ENCODE measurements at places on chromosomes 13 and 19.

- no peak for DNase-seq
These were observed 39.5 kb downstream of the PCCA start for GRCh38 chr13:100128373-100128772.

DNA sequence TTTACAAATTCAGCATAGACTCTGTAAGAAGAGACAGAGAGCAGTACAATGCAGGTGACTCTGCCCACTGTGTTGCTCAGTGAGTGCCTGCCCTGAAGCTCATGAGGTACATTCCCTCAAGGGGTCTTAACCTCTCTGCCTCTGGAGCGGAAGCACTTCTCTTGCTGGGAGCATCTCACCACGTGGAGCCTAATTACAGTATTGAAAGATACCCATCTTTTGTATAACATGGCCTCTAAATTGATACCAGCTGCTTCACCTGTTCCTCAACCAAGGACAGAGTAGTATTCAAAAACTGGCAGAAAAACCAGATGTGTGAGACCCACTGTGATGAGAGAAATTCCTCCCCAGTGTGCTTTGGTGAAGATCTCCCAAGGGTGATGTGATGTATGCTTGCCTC, 77.1 kb downstream of the SACS start:
- no peak for DNase-seq

DNA sequence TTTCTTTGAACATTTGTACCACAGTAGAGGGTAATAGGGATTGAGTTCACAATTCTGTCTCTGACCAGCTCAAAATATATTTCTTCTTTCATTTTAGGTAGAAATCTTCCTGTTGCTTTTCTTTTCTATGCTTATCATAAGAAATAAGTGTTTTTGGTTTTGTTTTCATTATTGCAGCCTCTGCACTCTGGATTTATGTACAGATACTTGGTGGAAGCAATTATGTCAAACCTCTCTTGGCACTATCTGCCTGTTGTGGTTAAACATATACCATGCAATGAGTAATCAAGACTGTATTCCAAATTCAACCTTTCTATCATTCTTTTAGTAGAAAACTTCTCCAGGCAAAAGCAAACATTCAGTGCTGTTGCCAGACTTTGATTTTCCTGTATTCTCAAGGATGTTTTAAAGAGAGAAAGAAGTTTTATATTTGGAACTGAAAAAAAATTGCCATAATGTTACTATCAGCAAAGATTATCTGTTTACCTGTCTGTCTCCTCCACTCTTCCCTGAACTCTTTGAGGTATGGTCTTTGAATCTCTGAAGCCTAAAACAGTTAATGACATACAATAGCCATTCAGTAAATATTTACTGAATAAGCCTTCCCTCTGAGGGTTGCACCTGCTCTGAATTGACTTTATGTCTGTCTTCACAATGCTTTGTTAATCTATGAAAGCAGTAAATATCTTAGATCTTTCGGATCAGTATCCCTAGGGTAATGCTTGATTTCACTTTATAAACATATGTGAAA, 612.5 kb upstream of the PRR20A start:
- peak; percentile 86 for DNase-seq

DNA sequence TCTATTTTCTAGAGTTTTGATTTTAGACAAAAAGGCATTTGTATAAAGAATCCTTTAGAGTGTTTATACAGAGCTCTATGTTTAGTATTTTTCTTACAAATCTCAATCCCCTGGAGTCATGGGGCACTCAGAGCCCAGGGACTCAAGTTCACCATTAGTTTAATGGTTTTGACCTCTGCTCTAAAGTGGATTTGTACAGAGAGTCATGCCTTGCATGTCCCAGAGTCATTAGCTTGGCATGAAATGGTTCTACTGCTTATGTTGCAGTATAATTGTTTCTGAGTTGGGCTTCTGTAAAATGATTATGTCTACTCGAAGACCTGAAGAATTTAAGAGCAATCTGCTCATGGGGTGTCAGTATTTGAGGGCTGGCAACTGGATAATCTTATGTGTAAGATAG, 406.2 kb downstream of the DLEU7 start:
- DNase-seq: no peak

DNA sequence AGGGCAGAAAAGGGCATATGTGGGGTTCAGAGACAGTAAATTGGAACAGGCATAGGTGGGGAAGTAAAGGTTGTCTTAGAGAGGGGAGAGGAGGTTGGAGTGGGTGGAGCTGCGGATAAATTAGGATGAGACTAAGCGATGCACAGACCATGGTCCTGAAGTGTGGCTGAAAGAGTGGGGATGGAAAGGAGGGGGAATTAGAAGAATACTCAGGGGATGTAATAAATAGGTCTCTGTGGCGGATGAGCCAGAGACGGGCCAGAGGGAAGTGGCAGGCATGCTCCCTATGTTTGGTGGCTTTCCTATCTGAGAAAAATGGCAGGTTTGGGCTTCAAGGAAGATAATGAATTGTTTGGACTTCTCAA, 123.4 kb downstream of the OLFM4 start:
- DNase-seq: no peak

DNA sequence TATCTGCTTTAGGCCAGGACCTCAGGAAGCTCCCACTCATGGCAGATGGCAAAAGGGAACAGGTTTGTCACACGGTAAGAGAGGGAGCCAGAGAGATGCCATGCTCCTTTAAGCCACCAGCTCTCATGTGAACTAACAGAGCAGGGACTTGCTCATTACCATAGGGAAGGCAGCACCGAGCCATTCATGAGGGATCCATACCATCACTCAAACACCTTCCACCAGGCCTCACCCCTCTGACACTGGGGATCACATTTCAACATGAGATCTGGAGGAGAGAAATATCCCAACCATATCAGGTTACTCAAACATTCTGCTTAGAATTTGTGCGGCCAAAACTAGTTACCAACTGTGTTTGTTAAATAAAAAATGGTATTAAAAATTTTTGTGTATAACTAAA, 427.0 kb downstream of the UQCRFS1 start:
- DNase-seq: no peak

DNA sequence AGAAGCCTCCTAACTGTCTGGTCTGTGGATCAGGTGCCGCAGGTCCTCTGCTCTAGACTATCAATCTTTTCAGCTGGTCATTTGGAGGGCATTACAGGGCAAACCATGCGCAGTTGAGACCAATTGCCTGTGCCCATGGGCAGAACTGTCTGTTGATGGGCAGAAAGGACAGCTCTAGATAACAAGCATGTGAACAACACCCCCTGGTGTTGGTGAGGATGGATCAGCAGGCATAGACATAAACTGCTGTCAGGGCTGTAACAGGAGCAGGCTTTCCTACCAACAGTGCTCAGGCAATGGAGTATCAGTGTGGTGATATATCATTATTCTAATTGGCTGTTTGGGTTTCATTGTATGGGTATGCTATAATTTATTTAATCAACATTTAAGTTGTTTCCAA, 104.7 kb upstream of the KL start:
- peak; percentile 0 for DNase-seq

- no peak for DNase-seq
These were observed 569.1 kb downstream of the KCTD12 start for GRCh38 chr13:76316998-76317527.

DNA sequence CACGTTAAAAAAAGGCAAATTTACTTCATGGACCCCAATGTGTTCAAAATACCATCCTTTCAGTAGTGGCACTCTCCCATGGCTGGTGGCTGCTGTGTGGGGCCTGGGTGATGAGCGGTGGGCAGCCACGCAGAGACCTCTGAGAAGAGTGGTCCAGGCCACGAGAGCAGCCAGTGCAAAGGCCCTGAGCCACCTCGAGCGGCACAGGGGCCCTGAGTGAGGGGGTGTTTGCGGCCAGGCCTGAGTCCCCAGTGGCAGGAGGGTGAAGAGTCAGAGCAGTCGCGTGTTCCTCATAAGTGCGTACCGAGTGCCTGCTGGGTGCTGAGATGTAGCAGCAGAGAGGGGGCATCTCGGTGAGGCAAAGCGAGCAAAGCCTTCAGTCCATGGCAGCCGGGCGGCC, 7.0 kb downstream of the ZNF444 start:
- DNase-seq: no peak

DNA sequence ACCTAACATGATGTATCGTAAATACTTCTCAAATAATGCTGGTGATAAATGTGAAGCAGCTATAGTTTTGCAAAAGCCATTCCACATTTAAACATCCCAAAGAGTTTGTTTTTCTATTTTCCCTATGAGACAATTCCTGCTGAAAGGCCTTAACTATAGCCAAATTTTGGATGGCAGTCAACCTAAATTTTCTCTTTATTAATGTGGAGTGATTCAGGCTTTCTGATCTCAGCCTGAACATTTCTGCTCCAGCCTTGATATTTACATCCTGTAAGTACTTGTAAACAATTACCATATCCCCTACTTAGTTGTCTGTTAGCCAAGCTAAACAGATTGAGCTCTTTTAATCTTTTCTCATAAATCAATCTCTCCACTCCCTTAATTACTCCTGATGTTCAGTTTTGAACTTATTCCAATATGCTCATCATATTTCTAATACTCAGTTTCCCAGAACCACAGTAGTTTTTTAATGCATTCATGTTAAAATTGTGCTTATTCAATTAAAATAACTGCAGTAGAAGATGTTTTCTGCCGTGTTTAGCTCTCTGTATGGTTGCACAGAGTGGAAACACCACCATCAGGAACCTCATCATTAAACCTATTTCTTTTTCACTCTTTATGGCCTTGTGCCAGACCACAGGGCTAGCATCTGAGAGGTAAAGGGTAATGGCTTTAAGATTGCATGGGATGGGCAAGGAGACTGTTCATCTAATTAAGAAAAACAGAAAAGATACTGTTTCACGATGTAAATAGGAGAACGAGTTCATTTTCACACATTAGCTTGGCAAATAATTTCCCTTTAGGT, 1235.2 kb upstream of the SLC10A2 start:
- no peak for DNase-seq

- peak; percentile 52 for DNase-seq
These were observed 10.3 kb upstream of the BBC3 start for GRCh38 chr19:47240996-47241918.

- no peak for DNase-seq
These were observed 231.2 kb downstream of the NHLRC3 start for GRCh38 chr13:39269411-39269810.

- DNase-seq: no peak
These were observed 25.7 kb upstream of the SHKBP1 start for GRCh38 chr19:40550951-40551350.

DNA sequence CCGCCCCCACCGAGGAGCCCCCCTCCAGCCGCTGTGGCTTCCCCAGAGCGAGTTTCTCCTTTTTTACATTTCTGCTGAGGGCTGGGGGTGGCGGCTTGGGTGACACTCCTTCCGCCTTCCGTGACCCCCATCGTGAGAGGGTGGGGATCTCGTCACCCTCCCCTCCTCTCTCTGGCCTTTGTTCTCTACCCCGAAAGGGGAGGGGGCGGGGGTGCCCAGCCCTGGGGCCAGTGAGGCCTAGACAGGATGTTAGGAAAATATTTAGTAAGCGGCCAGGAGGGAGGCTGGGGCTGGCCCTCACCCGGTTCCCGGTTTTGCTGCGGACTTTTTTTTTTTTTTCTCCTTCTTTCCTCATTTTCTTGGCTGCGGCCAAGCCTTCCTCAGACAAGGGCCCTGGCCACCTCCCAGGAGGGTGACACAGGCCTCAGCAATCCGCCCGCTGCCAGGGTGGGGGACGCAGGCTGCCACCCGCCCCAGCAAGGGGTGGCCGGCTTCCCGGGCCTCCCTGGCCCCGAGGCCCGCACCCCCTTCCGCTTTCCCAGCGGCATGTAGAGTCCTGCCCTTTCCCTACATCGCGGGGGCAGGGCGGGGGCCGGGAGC, 3.9 kb downstream of the MIDN start:
- DNase-seq: no peak

- DNase-seq: no peak
These were observed 8.2 kb downstream of the CDK8 start for GRCh38 chr13:26262156-26262555.

- DNase-seq: no peak
These were observed 825.8 kb downstream of the GPC5 start for GRCh38 chr13:92224052-92224821.

DNA sequence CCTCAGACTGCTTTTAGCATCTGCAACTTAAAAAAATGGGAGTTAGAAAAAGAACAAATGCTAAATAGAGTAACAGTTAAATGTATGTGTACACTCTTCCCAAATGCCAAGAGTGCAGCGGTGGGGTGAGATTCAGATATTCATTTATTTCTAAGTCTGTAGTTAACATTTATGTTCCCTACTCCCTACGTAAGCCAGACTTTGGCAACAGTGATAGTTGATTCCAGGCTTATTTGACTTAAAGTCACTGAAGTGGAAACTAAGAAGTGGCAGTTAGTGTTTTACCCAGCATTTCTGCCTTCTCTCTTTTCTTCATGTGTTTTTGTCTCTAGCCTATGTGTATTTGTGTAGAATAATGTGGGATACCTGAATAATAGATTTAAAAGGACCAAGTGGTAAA, 4.5 kb downstream of the MIR17HG start:
- DNase-seq: no peak

DNA sequence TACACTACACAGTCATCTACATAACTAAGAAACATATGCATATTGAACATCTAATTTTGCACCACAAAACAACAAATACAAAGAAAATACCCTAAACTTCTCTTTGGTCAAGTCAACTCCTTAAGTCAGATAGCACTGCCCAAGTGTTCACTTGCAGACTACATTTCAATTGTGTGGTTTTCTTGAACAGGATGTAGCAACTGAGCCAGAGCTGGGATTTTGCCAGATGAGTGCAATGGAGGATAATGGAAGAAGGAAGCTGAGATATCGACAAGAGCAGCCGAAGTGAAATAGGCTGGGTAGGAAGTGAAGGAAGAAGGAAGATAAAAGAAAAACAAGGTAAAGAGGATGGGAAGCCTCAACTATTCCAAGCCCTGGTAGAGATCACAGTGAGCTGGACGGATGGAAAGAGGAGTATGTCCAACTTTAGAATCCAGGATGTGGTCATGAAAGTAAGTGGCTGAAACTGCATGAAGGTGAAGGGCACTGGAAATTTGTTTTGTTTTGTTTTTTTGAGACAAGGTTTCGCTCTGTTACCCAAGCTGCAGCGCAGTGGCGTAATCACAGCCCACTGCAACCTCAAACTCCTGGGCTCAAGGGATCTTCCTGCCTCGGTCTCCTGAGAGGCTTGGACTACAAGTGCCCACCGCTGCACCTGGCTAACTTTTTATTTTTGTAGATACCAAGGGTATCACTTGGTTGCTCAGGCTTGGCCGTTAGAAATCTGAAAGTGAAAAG, 15.0 kb downstream of the NUFIP1 start:
- no peak for DNase-seq

- DNase-seq: no peak
These were observed 53.6 kb downstream of the ZNF100 start for GRCh38 chr19:21713761-21714160.

DNA sequence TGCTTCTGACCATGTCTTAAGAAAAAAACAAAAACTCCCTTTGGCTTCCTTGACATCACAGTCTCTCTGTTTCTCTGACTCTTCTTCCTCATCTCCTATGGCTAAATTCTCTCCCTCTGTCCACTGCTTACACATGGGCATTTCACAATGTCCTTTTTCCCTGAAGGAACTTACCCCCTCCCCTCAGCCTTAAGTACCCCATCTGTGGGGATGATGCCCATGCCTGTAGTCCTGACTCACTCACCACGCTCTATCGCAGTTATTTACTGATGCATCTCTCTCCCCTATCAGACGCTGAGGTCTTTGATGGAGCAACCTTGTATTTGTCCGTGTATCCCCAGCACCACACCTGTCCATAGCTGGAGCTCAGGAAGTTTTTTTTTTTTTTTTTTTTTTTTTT, 32.4 kb downstream of the ACTN4 start:
- DNase-seq: no peak

Data from NCI-H2029 treated with DMSO at 0.1 percent for 48 hours (cell line).